ENCODE measurements at places on chromosomes 7 and 10.

DNA sequence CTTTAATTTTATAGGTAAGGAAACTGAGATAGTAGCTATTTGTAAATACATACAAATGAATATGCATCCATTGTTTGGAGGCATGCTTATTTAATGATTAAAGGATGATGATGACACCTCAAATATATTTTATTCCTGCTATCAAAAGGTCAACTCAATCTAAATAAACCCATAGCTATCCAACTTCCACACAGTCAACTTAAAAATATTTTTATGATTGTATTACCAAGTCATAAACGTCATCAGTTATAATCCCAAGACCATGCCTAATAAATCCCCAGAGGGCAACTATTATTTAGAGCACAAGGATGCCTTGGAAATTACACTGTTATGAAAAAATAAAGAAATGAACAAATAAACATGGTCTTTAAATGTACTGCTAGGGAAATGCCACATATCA lies 102.1 kb downstream of the MPP7 start:
- DNase-seq, result no peak

DNA sequence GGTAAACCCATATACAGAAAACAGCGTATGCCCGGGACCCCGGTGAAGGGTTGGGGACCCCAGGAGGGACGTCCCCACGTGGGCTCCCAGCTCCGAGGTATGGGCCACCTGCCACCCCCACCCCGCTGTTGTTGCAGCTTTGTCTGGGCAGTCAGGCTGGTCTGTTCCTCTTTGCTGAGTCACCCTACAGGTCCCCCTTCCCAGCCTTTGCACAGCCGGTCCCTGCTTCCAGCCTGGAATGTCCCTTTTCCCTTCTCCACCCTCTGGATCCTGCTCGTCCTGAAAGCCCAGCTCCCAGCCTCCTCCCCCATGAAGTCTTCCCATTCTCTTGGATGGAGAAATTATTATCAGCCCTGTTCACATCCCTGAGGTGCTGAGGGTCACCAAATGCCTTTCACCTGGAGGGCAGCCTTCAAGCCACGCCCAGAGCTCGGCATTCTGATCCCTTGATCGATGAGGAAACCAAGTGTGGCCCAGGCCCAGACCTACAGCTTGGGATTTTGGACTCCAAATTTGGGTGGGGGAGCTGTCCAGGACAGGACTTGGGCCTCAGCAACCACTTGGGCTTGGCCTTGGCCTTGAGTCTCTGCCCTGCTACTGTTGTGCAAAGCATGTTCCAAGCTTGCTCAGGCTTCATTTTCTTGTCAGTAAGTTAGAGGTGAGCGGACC lies 2.6 kb downstream of the CLDN4 start:
- DNase-seq, result no peak

GRCh38 chr10:111072232-111072631 lies 4.6 kb upstream of the ADRA2A start:
- no peak for DNase-seq

DNA sequence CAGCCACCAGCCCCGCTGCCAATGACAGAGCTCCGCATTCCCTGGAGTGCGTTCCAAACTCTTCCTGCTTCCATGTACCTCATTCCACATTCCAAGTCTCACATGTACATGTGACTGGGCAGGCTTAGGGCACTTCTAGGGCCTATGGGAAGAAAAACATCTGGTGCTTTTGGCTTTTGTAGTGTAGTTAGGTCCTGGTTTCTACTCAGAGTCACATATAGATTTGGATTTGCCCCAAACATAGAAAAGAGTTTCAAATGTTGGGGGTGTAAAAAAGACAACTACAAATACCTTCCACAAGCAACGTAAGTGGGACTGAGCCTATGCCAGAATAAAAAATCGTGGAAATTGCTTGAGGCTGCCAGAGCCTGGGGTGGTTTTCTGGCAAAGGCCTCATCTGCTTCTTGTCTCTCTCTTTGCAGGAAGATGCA lies 84.1 kb downstream of the ZNF467 start:
- DNase-seq, result no peak

GRCh38 chr10:80459047-80459865 lies 5.1 kb downstream of the TSPAN14 start:
- no peak for DNase-seq

GRCh38 chr10:45454262-45454661 lies 80.2 kb downstream of the ALOX5 start:
- no peak for DNase-seq

DNA sequence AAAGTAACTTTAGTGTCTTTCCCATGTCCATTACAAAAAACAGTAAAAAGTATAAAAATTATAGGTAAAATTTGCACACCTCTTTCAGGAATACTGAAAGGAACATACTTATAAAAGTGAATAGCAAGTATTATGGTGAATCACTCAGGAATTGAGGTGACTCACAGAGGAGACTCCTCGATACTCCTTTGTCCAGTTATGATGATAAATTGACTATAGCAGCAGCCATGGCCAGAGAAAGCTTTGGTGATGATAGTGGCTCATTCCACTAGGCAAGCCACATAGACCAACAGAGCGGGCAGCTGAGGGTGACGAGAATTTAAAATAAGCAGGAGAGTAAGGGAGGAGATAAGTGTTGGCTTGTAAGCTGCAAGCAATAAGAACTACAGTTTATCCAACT lies 1231.1 kb upstream of the CELF2 start:
- no peak for DNase-seq

DNA sequence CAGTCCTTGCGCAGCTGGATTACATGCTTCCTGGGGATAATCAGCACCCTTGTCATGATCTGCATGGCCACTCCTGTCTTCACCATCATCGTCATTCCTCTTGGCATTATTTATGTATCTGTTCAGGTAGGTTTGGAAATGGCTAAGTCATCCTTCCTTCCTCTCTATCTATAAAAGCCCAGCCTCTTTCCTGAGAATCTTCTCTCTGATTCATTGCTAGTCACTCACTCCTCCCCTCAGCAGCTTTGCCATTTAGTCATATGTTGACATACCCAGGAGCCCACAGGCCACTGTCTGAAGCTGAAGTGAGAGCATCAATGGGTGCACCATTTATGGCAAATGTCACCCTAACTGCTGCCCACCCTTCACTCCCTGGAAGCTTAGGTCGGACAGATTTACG lies 52.0 kb downstream of the ABCC2 start:
- no peak for DNase-seq

GRCh38 chr7:87083865-87084519 lies 24.5 kb upstream of the ELAPOR2 start:
- no peak for DNase-seq

DNA sequence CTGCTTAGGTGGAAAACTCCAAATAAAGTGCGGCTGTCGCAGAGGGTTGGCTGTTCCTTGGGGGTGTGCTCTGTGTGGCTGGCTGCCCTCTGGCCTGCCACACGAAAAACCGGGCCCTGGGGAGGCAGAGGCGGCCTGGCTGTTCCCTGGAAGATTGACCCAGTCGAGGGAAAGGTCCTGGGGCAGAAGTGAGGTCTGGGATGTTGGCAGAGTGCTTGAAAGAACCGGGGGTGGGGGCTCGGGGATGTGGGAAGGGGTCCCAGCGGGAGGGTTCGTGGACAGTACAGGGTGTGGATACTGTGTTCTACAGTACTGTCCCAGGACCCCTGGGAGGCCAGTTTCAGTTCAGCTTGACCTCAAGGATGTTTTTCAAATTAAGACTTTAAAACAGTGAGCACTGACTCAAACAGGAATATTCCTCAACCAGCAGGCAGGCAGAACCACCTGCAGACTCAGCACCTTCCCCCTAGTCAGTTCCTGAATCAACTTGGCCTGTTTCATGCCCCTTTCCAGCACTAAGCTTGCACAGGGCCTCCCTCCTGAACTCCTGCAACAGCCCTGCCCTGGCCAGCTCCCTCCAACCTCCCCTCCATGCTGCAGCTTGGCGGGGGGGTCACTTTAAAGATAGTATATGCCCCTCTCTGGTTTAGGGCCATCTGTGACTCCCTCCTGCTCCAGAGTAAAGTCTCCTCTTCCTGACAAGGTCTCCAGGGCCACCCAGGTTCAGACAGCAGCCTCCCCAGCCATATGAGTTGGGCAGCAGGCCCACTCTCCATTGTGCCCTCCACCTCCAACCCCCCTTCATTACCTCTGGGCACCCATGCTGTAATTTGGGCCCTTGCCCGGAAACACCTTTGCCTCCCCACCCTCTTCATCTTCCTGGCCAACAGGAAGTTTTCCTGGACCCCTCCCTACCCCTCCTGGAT lies 3.2 kb upstream of the ATP6V1F start:
- DNase-seq, result no peak

GRCh38 chr7:18288322-18289037 lies 207.1 kb upstream of the HDAC9 start:
- DNase-seq, result no peak

DNA sequence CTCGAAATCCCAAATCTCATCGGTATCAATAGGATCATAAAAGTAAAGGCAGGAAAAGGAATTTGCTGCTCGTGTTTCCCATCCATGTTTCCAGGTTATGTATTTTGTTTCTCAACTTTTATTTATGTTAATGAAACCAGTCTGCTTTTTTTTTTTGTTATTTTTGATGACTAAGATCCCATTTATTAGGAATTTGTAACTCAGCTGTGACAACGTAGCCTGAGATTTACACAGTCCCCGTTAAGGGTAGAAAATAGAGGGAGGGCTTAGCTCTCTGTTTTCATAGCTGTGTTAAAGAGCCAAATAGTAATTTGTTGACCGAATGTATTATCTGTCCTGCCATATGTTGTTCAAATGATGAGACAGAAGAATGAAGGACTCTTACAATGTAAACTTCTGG lies 164.0 kb downstream of the MGMT start:
- no peak for DNase-seq

DNA sequence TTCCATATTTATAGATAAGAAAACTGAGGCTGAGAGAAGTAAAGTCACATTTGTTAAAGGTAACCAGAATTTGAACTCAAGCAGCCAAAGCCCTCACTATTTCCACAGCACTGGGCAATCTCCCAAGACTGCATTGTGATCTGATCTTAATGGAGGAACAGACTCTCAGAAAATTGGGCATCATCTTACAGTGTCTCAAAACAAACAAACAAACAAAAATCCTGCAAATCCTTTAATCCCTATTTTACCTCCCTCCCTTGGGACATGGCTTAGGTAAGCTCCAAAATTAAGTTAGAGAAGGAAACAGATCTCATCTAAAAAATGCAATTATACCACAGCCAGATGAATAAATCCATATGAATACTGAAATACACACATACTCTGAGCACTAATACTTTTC lies 57.5 kb downstream of the FHIP2A start:
- DNase-seq, result no peak

GRCh38 chr10:77637532-77638320 lies at the start of gene KCNMA1:
Gene KCNMA1, minus strand, starts transcription at chr10:77637808.
- no peak for DNase-seq

- no peak for DNase-seq
Observed at GRCh38 chr7:17773289-17773626, 167.0 kb downstream of the SNX13 start.

All from cortex of kidney (tissue), 1 donor.